ENCODE measurements at places on chromosomes 5 and 9.
A peak's percentile ranks its signal among the peaks of the same experiment; 100 is the strongest.

DNA sequence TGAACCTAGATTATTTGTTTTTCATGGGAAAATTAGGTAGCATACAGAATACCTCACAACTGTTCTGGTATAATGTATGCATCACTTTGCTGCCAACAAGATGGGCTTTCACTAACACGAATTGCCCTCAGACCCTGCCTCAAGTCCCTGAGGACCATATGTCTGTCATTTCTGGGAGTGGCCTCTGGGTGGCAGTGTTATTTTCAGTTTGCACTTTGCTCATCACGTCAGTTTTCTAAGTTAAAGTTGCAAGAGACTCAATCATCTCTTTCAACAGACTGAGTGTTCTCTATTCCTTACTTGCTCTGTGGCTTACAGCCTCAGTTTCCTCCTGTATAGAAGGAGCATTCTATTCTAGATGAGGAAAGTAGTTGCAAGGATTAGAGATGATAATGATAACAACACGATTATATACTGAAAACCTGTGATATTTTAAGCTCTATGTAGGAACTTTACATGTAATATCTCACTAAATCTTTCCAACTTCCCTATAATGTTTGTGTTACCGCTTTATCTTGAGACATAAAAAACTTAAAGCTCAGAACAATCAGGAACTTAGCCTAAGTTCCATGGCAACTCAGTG is 55.7 kb downstream of the TSSK1B start:
- peak; percentile 18 for DNase-seq

GRCh38 chr9:76717613-76718012 is 46.6 kb upstream of the PCA3 start:
- no peak for DNase-seq

DNA sequence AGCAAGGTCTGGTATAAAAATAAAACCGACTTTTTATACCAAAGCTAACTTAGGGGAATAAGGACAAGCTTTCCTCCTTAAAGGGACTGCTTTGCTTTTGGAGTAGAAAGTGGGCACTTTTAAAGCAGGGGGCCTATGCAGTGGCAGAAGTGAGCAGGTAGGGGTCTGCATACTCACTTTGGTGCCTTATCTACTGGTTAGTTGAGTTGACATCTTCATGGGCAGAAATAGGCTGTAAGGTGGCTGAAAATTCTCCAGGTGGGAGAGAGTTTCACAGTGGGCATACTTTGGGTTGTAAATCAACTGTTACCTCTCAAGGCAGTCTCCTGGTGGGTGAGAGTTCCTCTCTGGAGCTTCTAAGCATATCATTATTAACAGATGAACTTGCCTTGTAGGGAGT is 24.8 kb downstream of the OSMR start:
- no peak for DNase-seq

DNA sequence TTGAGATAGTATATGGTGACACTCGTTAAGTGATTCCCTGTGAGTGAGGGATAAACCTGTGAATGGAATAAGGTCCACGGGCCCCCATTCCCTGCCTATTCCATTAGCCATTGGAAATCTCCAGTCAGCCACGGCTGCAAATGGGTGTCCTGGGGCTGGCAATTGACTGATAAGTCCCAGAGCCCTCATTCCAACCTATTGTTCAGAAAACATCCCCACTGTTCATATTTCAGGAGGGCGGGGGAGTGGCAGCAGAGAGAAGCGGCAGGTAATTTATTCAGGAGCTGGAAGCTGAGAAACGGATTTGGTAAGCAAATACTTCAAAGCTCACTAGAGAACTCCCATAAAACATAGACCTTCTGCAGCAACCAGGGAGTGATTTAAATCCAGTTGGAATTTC is 42.0 kb downstream of the TMEM174 start:
- no peak for DNase-seq

- DNase-seq, result no peak
These were observed 1.2 kb upstream of the RNF38 start for GRCh38 chr9:36401164-36401740.

DNA sequence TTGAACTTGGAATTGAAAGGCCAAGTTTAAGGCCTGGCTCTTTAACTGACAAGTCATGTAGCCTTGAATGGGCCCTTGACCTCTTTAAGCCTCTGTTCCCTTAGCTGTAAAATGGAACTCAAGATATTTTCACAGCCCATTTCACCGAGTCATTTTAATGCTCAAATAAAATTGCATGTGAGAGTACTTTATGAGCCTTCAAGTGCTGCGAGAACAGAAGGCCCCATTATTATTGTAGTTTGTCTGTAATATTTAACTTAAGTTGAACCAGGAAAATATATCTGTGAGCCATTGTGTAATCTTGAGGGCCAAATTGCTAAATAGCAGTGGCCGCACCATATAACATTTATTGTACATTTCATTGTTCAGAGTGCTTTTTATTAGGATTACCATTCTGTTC is 249.9 kb downstream of the NTRK2 start:
- DNase-seq, result no peak

DNA sequence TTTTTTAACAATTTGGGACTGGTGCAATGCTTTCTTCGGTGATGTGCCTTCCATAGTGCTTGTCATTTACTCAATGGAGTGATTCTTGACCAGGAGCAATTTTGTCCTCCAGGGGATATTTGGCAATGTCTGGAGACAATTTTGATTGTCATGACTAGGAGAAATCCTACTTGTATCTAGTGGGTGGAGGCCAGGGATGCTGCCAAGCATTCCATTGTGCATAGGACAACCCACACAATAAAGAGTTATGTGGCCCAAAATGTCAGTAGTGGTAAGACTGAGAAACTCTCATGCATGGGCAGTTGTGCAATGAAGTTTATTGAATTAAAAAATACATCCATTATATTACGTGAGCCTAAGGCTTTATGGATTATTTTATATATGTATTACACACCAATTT is 70.5 kb downstream of the FOCAD start:
- DNase-seq, result no peak

GRCh38 chr9:130478152-130478551 is 33.4 kb downstream of the ASS1 start:
- no peak for DNase-seq

GRCh38 chr9:69195668-69196067 is 21.6 kb downstream of the TJP2 start:
- no peak for DNase-seq

DNA sequence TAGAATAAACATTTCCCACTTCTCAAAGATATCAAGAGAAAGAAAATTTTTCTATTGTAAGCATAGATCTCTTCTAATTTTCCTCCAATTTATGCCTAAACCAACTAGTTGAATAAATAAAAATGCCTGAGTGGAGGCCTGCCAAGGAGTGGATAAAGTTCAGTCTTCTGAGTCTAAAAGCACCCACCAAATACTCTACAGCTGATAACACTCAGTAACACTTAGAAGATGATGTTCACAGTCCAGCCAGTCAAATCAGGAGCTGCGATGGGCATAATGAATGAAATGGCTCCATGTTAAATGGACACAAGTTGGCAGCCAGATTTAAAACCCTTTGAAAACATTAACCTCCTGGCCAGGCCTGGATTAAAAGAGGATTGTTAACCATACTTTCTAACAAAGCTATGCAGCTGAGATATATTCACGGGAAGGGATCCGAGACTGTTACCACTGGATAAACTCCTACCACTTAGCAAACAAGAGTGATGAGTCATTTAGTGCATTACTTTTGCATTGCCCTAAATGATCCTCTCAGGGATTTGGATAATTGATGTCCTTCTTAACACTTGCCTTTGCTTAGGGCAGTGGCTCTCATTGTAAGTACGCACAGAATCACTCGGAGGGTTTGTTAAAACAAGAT is 63.7 kb upstream of the CCDC112 start:
- no peak for DNase-seq

- DNase-seq, result no peak
These were observed 16.6 kb downstream of the ATP10B start for GRCh38 chr5:160835376-160835775.

DNA sequence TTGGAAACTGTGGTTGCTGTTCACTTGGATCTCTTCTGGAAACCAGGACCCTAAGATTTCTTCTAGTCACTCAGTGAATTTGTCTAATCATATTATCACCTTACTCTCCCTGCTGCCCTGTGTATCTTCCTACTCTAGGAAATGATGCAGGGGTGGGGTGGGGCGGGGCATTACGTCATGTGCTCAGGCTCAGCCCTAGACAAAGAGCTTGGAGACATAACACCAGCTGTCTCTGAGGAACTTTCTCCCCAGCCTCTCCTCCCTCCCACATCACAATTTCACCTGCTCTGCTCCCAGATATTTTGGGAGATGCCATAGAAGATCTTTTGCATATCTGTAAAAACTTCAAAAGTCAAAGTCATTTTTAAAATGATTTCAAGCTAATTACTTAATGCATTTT is 470.4 kb downstream of the ZSWIM6 start:
- DNase-seq, result no peak

DNA sequence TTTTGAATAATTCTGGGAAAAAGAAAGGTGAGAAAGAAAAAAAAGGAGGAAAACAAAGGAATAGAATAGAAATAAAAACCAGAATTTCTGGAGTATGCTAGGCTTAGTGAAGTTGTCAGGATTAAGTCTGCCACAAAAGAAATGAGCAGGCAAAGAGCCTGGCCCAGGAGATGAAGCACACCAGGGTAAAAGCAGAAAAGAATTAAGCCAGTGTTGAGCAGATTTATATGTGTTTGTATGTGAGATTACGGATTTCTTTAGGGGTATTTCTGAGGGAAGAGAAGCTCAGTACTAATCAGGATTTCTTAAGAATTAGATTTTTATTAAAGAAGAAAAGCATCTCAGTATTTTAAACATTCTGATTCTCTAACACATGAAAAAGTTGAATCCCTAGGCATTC is 74.5 kb downstream of the MRPS27 start:
- no peak for DNase-seq

- no peak for DNase-seq
These were observed 15.4 kb upstream of the ATP6V1G1 start for GRCh38 chr9:114572199-114572598.

GRCh38 chr5:19564036-19564435 is 424.0 kb downstream of the CDH18 start:
- no peak for DNase-seq

DNA sequence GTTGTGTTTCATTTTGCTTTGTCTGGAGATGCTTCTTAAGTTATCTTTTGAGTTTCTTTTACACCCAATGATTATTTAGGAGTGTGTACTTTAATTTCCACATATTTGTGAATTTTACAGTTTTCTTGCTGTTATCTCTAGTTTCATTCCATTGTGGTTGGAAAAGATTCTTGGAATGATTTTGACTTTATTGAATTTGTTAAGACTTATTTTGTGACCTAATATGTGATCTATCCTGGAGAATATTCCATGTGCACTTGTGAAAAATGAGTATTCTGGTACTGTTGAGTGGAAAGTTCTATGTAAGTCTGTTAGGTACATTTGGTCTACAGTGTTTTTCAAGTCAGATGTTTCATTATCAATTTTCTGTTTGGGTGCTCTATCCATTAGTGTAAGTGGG is 24.4 kb upstream of the GRAMD2B start:
- DNase-seq, result no peak

DNA sequence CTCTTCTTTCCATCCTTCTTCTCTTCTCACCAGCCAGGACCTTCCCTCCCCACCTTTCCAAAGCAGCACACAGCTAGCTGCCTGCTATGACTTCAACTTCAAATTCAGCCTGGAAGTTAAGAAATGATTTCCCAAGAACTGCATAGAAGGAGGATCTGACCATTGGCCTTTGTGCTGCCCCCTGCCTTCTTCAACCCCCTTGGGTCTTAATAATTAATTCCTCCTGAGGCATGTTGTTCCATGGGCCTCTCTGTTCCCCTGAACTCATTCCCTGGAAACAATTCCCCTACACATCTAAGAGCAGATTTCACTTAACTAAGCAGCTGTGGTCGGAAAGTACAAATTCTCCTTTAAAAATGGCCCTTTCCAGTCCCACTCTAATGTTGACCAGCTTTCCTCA is 62.4 kb downstream of the ADAMTS12 start:
- DNase-seq, result no peak

- no peak for DNase-seq
These were observed 530 bp downstream of the TMEFF1 start for GRCh38 chr9:100473276-100474081.

- peak; percentile 29 for DNase-seq
These were observed 62.0 kb downstream of the ANKH start for GRCh38 chr5:14809369-14810155.

- no peak for DNase-seq
These were observed 53.4 kb downstream of the SNX18 start for GRCh38 chr5:54570916-54571315.

DNA sequence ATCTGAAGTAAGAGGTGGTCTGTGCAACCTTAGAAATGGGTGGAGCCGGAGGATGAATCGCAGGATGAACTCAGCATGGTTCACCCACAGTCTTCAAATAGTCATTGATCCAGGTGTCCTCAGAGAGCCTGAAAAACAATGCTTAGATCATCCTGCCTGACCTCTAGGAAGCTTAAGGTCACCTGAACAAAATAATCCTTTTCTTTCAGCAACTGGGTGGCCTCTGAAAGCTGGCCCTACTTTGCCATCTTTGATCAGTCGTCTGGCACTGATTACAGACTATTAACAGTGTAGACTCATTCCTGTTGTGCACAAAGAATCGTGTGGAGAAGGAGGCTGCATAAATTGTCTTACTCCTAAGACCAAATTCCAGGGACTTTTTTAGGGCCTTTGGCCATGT is 50.7 kb downstream of the PIP5K1B start:
- DNase-seq, result no peak

GRCh38 chr9:114031948-114032840 is 45.9 kb downstream of the AMBP start:
- DNase-seq, result no peak

- no peak for DNase-seq
These were observed 978 bp downstream of the CFAP157 start for GRCh38 chr9:127707766-127708165.

- no peak for DNase-seq
These were observed 357.8 kb upstream of the CCNG1 start for GRCh38 chr5:163079618-163080017.

GRCh38 chr5:108371263-108371662 is 10.6 kb downstream of the FBXL17 start:
- no peak for DNase-seq

- no peak for DNase-seq
These were observed 115.4 kb upstream of the GAS1 start for GRCh38 chr9:87062746-87063145.

- DNase-seq, result no peak
These were observed 2.7 kb downstream of the TNC start for GRCh38 chr9:115115117-115115880.

DNA sequence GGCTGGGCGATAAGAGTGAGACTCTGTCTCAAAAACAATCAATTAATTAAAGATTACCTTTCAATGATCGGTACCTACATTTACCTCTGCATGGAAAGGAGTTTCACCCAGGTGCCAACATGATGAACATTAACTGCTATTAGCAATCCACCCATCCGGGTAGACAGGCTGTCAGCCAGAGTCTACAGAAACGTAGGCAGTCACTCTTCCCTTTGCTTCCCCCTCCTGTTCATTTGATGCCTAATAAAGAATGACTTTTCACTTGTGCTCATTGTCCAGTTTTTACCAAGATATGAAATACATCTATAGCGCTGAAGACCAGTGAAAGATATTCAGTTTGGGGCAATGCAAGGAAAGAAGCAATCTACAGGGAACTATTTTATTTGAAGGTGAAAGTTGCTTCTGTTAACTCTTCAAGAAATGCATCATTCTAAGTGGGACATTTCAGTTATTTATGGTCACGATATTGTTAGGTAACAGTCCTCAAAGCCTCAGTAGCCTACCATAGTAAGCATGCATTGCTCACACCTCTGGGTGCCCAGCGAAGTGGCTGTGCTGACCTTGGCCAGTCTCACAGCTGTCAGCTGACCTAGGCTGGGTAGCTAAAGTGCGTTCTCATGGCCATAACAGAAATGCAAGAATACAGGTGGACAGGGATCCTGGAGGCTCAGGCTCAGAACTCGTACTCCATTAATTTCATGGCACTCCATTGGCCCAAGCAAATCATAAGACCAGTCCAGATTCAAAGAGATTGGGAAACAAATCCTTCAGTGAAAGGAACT is 87.2 kb upstream of the DMRT1 start:
- no peak for DNase-seq
